Aorta (tissue), 5 donors: ENCODE measurements at places on chromosomes 2 and 18. TPM values are rescaled to one million over a fixed set of nuclear protein-coding genes. Genes with fewer than 3 reads are reported as not detected.

Gene FKBP1B
- polyA plus RNA-seq, result 18.7 TPM

Gene MYCN
- not detected for polyA plus RNA-seq

Gene ARHGAP15
- polyA plus RNA-seq, result 10.7 TPM

Gene IL36RN
- not detected for polyA plus RNA-seq

Gene BOD1L2
- polyA plus RNA-seq, result 0.25 TPM

Gene SLC35G4
- not detected for polyA plus RNA-seq

Gene PLEK
- polyA plus RNA-seq, result 3.3 TPM

Gene OXER1
- polyA plus RNA-seq, result 6.2 TPM

Gene PAIP2B
- 4.1 TPM for polyA plus RNA-seq

Gene HOXD11
- not detected for polyA plus RNA-seq
